ENCODE measurements at places on chromosomes 6 and 20.

DNA sequence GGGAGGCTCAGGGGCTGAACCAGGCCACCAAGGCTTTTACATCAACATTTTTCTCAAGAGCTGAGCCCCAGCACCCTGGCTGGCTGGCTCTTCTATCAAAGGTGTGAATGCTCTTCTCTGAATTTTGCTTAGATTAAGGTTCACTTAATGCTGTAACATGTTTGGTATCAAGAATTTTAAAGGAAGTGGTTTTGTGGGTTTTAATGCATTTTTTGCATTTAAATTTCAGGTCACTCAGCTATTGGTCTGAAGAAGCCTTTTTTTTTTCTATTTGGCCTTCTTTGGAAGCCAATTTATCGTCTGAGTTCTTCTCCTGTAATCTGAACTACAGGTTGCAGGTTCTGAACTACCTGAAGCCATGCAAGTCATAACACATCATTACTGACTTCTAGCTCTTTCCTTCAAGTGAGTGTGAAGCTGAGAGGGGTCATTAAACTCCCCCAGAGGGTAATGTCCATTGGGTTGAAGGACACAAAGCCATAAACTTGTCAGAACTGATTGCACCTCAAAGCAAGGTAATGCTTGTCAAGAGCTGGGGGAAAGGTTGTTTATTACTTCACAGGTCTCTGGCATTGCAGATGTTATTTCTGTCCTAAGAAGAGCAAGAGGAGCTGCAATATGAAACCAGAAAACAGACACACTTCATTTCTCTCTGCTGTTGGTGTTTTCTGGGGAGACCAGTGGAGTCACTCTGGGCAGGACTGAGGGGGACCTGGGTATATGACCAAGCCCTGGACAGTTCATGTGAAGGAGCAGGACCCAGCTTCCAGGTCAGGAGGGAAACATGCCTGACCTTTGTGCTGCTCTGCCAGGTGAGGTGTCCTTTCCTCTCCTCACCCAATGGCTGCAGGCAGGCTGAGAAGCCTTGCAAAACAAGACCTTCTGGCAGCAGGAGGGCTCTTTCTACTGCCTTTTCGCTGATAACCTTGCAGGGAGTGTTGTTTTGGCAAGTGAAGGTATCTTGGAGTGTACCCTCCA, 26.1 kb upstream of the NEDD9 start:
- peak; percentile 10 for DNase-seq

DNA sequence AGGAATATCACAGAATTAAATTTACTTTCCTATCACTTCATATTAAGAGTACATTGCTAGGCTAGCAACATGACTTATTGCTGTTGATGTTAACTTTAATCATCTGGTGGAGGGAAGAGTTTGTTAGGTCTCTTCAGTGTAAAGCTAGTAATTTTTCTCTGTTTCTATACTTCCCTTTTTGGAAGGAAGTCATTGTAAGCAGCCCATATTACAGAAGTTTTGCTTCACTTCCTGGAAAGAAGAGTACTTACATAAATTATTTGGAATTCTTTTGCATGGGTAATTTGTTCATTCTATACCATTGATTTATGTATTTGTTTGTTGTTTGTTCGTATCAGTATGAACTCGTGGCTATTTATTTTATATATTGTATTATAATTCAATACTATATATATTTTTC, 405.2 kb downstream of the RFPL4B start:
- DNase-seq, result no peak

DNA sequence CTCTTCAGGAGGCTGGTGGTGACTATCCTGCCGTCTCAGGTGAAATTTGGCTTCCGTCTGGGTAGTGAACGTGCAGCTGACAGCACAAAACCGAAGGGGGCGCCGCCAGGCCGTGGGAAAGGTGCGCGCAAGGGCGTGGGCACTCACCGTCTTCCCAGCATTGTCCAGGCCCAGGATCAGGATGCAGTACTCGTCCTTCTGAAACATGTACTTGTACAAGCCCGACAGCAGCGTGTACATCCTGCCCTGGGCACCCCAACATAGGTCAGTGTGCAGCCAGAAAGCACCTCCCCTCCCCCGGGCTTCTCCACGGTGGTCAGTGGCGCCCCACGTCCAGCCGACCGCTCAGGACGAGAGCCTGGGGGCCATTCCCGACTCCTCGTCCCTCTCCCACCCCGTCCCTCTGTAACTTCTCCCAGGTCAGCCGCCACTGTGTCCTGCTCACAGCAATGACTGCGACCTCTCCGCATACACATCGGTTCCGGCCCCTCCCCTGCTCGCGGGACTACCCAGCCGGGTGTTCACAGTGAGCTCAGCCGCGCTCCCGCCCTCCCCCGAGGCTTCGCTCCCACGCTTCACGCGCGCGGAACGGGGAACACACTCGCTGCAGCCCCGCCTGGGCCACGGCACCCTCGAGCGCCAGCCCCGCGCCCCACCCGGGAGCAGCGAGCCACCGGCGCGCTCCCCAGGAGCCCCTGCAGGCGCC, 771 bp downstream of the ARFRP1 start:
- peak; percentile 40 for DNase-seq

GRCh38 chr6:134256862-134257261, 61.0 kb downstream of the SGK1 start:
- no peak for DNase-seq

GRCh38 chr20:38190936-38191371, 25.9 kb upstream of the TGM2 start:
- no peak for DNase-seq

- DNase-seq, result no peak
These were observed 59.6 kb upstream of the HFE start for GRCh38 chr6:26027491-26028211.

- DNase-seq, result no peak
These were observed 42.5 kb upstream of the NKX2-2 start for GRCh38 chr20:21556398-21556797.

GRCh38 chr6:16318538-16318937, 80.2 kb downstream of the GMPR start:
- DNase-seq, result no peak

DNA sequence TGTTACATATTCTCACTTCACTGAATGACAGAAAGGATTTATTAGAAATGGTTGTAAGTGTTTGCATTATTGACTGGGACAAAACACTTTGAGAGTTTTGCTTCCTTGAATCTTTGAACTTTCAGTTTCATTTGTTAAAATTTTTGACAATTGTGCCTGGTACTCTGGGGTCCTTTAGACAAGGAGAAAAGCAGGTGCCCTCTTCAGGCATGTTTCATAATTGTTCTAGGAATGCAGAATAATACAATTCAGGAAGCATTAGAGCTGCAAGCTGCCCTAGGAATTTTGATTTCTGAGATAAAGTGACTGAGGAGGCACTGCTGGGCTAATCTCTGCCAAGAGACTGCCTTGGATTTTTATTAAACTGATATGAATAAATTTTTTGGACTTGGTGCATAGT, 49.7 kb downstream of the TOP1 start:
- DNase-seq, result peak; percentile 31

DNA sequence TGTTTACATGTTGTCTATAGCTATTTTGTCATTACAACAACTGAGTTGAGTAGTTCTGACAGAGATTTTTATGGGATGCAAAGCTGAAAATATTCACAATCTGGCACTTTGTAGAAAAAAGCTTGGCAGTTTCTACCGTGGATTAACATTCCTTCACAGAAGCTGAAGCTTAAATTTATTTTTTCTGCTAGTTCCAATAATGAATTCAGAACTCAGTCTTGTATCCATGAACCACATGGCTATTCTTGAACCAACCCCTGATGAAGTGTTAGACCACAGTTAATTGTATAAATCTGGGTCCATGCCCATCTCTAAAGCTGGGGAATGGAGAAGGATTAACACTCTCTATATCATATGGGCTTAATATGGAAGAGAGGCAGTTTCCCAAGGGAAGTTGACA, 743.8 kb upstream of the FLRT3 start:
- no peak for DNase-seq

- no peak for DNase-seq
These were observed 108.2 kb downstream of the THEMIS start for GRCh38 chr6:127792616-127793015.

- no peak for DNase-seq
These were observed 8.3 kb downstream of the TBC1D7 start for GRCh38 chr6:13319891-13320564.

- no peak for DNase-seq
These were observed 8.7 kb downstream of the NSFL1C start for GRCh38 chr20:1457992-1458391.

DNA sequence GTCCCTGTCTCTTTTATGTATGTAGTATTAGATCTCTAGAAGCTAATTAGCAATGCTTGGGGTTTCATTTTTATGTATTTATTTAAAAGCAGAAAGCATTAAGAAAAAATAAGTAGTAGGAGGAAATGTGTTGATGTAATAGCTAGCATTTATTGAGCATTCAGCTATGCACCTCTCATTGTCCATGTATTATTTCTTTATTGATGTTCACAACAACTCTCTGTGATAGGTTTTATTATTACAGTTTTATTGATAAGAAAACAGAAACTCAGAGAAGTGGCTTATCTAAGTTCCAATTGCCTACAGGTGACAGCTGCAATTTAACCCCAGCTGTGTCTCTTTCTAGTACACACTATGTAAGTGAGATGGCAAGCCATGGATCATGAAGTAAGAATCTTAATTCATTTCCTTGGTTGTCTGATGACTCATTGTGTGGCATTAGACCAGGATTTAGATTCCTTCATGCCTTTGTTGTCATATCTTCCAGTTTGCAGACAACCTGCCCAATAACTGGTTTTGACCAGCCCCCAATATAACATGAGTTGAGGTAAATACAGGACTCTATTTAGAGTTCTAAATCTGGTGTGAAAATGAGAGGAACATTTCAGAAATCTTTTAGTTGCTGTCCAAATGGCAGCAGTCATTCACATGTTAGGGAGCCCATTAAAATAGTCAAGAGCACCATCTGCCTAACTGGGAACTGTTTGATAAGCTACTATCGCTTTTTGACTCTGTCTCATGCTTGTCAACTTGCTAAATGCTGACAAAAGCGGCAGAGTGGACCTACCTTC, 170.8 kb upstream of the PHACTR1 start:
- no peak for DNase-seq

- no peak for DNase-seq
These were observed 92.7 kb downstream of the LY86 start for GRCh38 chr6:6681075-6681849.

DNA sequence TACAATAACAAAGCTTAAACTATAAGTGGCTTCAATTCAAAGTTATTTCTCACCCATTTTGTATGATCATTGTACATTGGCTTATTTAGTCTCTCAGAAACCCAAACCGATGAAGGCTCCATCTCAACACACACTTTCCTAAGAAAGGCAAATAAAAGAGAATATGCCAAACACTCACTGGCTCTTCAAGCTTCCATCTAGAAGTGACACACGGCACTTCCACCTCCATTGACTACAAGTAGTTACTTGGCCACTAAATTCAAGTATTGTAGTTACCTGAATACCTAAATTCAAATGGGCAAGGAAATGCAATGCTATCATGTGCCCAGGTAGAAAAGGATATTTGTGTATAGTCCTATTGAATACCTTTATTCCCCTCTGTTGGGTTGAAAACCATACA, 170.6 kb downstream of the OGFRL1 start:
- DNase-seq, result no peak

GRCh38 chr6:87724983-87725811, 23.2 kb upstream of the AKIRIN2 start:
- DNase-seq, result peak; percentile 61

- DNase-seq, result no peak
These were observed 58.9 kb upstream of the KLHL31 start for GRCh38 chr6:53724501-53724900.

- DNase-seq, result peak; percentile 49
These were observed 46.8 kb downstream of the RREB1 start for GRCh38 chr6:7154341-7155139.

- no peak for DNase-seq
These were observed 1.8 kb upstream of the CTSZ start for GRCh38 chr20:59008715-59009336.

DNA sequence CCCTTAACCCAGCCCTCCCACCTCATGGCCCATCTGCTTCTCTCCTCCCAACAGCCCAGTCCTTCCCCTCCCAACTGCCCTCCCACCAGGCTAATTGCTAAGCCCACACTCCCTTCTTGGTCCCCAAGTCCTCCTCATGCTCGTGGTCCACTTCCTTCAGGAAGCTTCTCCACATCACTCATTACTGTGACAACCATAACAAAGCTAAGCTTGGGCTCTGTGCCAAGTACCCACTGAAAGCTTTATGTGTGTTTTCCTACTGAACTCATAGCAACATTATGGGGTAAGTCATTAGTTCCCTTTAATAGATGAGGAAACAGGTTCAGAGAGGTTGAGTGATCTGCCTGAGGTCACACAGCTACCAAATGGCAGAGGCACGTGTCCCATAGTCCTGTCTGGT, 16.2 kb downstream of the FRS3 start:
- DNase-seq, result no peak

DNA sequence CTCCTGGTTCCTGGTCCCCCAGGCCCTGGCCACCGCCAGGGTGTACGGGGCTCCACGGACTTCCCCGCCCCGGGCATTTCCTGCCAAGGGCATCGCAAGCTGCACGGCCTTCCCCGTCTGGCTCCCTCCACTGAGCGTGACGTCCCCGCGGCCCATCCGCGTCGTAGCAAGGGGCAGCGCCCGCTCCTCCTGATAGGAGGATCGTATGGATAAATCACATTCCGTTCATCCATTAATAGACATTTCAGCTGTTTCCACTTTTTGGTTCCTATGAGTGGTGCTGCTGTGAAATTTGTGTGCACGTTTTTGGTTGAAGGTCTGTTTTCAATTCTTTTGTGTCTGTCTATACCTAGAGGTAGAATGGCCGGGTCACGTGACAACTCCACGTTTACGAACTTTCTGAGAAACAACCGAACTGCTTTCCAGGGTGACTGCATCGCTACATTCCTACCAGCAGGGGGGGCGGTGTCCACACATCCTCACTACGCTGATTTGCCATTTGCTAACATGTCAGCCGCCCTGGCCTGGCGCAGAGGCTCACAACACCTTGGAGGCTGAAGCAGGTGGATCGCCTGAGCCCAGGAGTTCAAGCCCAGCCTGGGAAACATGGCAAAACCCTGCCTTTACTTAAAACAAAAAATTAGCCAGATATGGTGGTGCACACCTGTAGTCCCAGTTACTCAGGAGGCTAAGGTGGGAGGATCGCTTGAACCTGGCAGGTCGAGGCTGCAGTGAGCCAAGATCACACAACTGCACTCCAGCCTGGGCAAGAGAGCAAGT, 37.7 kb downstream of the KCNQ2 start:
- DNase-seq, result peak; percentile 63

GRCh38 chr6:111597291-111598086, 8.2 kb downstream of the TRAF3IP2 start:
- DNase-seq, result no peak

GRCh38 chr20:17499041-17499440, 32.1 kb downstream of the BFSP1 start:
- DNase-seq, result no peak

GRCh38 chr6:43454290-43454695, 1.1 kb downstream of the DLK2 start:
- peak; percentile 53 for DNase-seq

DNA sequence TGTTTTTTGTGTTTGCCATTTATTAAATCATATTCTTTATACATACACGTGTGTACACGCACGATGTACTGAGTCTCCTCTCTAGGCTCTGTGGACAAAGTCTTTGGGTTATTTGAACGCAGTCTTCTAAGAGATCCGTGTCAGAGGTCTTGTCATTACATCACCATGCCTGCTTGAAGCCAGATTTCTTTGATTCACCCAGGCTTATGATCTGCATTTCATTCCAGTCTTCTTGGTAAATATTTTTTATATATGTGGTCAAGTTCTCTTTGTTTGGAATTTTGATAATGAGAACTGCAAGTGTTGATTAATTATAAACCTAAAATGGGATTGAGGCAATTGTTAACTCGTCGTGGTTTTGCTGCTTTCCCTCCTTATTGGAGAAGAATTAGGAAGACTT, 34.6 kb downstream of the KCNS1 start:
- no peak for DNase-seq

Data from naive B cell (primary cell).